GM23248 (cell line): ENCODE measurements at places on chromosomes 7 and 10. TPM values are rescaled to one million over a fixed set of nuclear protein-coding genes. Genes with fewer than 3 reads are reported as not detected.

DNA sequence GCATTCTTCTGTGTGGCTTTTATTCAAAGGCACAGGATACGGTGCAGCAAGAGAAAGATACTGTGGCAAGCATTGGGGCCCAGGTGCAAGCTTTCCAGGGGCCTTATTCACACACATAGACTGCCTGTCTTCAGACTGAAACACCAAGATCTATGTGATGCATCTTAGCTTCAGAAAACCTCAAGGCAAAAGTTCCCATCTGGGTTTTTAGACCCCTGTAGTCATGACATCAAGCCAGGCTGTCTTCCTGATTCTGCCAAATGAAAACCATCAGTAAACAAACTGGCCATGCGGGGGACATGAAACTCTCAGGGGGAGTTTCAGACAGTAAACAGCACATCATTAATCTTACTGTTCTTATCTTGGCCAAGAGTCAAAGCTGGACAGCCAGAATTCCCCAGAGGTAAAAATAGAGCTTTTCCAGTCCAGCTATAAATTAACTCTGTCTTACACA lies 9.8 kb downstream of the AGBL3 start:
- no peaks in the 10 kb centered on the region for H3K36me3 ChIP-seq
- H3K27me3 ChIP-seq: no peaks in the 10 kb centered on the region
- no peak overlapping the region for H3K4me3 ChIP-seq
- H3K27ac ChIP-seq: no peak overlapping the region

DNA sequence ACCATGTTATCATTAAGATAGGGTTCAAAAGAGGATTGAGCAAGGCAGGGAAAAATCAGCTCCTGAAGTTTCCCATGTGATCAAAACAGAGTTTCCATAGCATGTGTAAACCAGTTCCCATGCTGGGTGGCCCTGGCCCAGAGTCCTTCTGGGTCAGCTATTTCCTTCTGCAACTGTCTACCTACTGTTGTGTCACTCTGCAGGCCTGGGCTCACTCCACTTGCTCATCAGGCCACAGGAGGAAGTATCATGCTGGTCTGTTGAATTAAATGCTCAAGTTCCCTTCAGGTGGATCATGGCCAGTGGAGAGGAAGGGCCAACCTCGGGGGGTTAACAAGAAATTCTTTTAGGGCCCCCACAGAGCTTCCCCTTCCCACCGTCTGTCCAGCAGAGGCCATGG lies 104.7 kb downstream of the GFRA1 start:
- H3K27ac ChIP-seq: no peak overlapping the region
- H3K4me3 ChIP-seq: no peak overlapping the region
- no peaks in the 10 kb centered on the region for H3K36me3 ChIP-seq
- DNase-seq: no peak
- no peaks in the 10 kb centered on the region for H3K27me3 ChIP-seq

- peaks cover 50% of the 10 kb centered on the region for H3K27me3 ChIP-seq
- DNase-seq: peak; percentile 38
- H3K36me3 ChIP-seq: no peaks in the 10 kb centered on the region
- H3K27ac ChIP-seq: no peak overlapping the region
These were observed 1.3 kb upstream of the GFRA1 start for GRCh38 chr10:116274064-116274904.

DNA sequence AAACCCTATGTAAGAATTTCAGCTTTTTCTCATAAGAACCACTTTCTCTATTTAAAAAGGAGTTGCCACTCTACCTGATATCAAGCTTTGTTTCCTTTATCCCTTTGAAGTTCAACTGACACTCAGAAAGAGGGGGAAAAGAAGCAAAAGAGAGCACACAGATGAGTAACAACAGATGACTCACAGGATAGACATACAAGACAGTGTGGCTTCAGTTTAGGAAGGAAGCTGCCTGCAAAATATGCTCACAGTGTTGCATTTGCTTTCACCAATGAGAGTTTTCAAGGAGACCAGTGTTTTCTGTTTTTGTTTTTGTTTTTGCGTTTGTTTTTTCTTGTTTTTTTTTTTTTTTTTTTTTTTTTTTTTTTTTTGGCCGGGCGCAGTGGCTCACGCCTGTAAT lies 1181.6 kb downstream of the DNAJB9 start:
- H3K27ac ChIP-seq: no peak overlapping the region
- H3K36me3 ChIP-seq: no peaks in the 10 kb centered on the region
- DNase-seq: peak; percentile 25
- no peaks in the 10 kb centered on the region for H3K27me3 ChIP-seq

GRCh38 chr10:14588084-14588937 lies 186.4 kb downstream of the FAM107B start:
- H3K27ac ChIP-seq: peak overlapping the region; percentile 90
- H3K36me3 ChIP-seq: no peaks in the 10 kb centered on the region
- H3K27me3 ChIP-seq: no peaks in the 10 kb centered on the region
- peak; percentile 98 for DNase-seq
- H3K4me1 ChIP-seq: peaks cover 22% of the 10 kb centered on the region

DNA sequence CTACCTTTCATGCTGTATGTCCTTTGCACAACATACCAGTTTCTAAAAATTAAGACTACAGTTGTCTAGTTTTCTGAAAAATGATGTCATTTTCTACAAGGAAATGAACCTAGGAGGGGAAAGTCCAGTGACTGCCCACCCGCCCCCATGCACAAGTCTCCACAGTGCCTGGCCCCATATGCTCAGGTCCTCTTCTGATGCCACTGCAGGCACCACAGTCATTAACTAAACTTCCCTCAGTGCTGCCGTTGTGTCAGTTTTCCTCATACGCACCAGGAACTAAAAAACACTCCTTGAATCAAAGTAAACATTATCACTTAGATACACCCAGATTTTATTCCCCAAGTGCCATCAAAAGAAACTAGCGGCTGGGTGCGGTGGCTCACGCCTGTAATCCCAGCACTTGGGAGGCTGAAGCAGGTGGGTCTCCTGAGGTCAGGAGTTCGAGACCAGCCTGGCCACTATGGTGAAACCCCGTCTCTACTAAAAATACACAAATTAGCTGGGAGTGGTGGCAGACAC lies 6.9 kb upstream of the TNS3 start:
- no peak overlapping the region for H3K27ac ChIP-seq
- no peaks in the 10 kb centered on the region for H3K27me3 ChIP-seq
- no peak for DNase-seq
- H3K36me3 ChIP-seq: no peaks in the 10 kb centered on the region

GRCh38 chr10:98154076-98154475 lies 19.6 kb downstream of the R3HCC1L start:
- H3K36me3 ChIP-seq: peaks cover 5% of the 10 kb centered on the region
- H3K4me1 ChIP-seq: peaks cover 5% of the 10 kb centered on the region
- H3K4me3 ChIP-seq: no peak overlapping the region
- peak; percentile 50 for DNase-seq
- H3K27ac ChIP-seq: peak overlapping the region; percentile 49

Gene KAT6B
- total RNA-seq: 7.7 and 15.0 TPM in 2 replicates

- no peak overlapping the region for H3K27ac ChIP-seq
- no peaks in the 10 kb centered on the region for H3K36me3 ChIP-seq
- no peak overlapping the region for H3K4me3 ChIP-seq
These were observed 130.2 kb upstream of the CNTNAP2 start for GRCh38 chr7:145986248-145986874.

- H3K36me3 ChIP-seq: no peaks in the 10 kb centered on the region
- H3K4me3 ChIP-seq: no peak overlapping the region
- no peaks in the 10 kb centered on the region for H3K27me3 ChIP-seq
- H3K27ac ChIP-seq: no peak overlapping the region
These were observed 265.2 kb upstream of the CSTF2T start for GRCh38 chr10:51964630-51965029.

DNA sequence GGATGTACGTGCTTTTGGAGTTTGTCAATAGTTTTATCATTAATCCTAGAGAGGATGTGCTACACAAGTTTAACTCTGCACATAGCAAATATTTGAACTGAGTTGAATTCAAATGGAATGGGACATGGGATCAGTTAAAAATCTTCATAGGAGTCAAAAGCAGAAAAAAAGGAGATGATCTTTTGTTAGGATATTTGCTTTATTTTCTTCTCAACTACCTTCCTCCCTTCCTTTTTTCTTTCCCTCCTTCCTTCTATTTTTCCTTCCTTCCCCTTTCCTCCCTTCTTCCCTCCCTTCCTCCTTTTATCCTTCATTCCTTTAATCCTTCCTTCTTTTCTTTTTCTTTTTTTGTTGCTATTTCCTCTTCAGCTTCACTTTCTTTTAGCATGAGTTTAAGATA lies 6.6 kb downstream of the PTPRZ1 start:
- no peak overlapping the region for H3K27ac ChIP-seq
- no peak overlapping the region for H3K4me3 ChIP-seq

DNA sequence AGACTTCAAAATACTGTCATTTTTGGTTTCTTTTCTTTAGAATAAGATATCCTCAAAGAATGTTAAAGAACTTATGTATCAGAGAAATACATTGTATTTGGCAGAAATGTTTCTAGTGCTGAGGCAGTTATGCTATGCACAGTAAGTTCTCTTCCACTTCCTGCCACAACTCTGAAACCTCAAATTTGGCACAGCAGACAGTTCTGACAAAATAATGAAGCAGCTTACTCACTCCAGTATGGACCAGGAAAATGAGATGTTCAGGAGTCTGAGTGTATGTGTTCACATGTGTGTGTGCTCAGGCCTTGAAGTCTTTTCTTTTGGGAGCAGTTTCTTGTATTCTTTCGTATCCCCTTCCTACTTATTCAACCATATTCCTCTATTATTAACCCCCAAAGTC lies 197.0 kb upstream of the AGK start:
- no peak overlapping the region for H3K27ac ChIP-seq
- H3K36me3 ChIP-seq: no peaks in the 10 kb centered on the region
- no peaks in the 10 kb centered on the region for H3K27me3 ChIP-seq
- DNase-seq: peak; percentile 45
- no peaks in the 10 kb centered on the region for H3K4me1 ChIP-seq
- H3K4me3 ChIP-seq: no peak overlapping the region

Gene ADAM8
- 0.25 and 0.76 TPM in 2 replicates for total RNA-seq

Gene RBP3
- not detected in 2 replicates for total RNA-seq

- H3K4me3 ChIP-seq: peak overlapping the region; percentile 30; the same call in 1 of the 2 replicates
- H3K27ac ChIP-seq: peak overlapping the region; percentile 59
These were observed 40.3 kb upstream of the CELF2 start for GRCh38 chr10:10977226-10977956.

DNA sequence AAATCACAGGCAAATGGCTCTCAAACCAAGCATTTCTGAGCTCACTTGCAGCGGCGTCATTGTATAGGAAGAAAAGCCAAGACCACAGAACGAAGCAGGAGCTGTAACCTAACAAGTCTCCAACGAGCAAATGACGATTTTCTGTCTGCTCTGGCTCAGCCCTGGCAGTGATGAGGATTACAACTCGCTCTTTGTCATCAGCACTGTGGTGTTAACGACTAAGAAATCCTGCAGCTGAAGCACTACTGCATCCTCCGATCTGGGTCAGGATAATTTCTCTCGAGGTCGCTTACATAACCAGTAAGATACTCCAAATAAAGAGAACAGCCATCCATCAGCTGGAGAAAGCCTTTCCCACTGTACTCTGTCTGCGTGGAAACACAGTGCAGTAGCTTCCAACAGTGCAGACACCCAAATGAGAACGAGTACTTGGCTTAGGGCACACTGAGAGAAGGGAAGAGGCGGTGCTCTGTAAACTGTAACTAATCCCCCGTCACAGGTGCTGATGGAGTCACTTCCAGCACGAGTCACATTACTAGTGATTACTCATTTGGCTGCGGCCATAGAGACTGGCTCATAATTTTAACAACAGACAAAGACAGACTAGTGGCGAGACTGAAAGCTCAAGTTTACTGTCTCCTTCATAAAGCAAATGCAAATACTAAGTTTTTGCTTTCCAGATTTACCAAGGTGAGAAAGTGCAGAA lies 135.8 kb downstream of the NRBF2 start:
- H3K4me1 ChIP-seq: peaks cover 21% of the 10 kb centered on the region
- peak overlapping the region; percentile 99 for H3K27ac ChIP-seq
- peak; percentile 98 for DNase-seq
- H3K4me3 ChIP-seq: peak overlapping the region; percentile 96
- no peaks in the 10 kb centered on the region for H3K36me3 ChIP-seq
- no peaks in the 10 kb centered on the region for H3K27me3 ChIP-seq

DNA sequence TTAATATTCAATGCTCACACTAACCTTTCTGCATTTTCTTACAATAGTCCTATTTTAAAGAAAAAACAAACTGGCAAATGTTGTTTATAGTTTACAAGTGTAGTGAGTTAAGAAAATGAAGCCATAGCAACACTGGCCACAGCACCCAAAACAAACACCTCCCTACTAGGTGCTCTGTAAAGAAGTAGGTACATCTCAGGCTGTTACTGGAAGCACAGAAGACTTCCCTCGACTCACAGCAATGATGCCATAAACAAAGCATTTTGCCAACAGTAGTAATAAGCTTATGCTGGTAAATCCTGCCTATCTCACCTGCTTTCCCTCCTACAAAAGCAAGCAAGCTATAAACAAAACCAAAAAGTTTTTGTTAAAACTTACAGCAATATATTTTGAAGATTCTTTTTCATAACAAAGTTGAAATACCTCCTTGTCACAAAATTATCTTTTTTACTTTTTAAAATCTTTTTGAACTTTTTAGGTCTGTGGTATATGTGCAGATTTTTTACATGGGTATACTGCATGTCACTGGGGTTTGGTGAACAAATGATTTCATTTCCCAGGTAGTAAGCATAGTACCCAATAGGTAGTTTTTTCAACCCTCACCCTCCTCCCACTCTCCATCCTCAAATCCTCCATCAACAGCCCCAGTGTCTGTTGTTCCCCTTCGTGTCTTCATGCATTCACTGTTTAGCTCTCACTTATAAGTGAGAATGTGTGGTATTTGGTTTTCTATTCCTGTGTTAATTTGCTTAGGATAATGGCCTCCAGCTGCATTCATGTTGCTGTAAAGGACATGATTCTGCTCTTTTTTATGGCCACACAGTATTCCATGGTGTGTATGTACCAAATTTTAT lies 28.4 kb downstream of the COA1 start:
- H3K27me3 ChIP-seq: no peaks in the 10 kb centered on the region
- DNase-seq: peak; percentile 53
- H3K4me1 ChIP-seq: peaks cover 47% of the 10 kb centered on the region

Gene GRM3
- not detected in 2 replicates for total RNA-seq

- no peak overlapping the region for H3K4me3 ChIP-seq
- no peaks in the 10 kb centered on the region for H3K4me1 ChIP-seq
- H3K27ac ChIP-seq: no peak overlapping the region
- no peaks in the 10 kb centered on the region for H3K36me3 ChIP-seq
These were observed 52.9 kb downstream of the BAMBI start for GRCh38 chr10:28730031-28730778.

DNA sequence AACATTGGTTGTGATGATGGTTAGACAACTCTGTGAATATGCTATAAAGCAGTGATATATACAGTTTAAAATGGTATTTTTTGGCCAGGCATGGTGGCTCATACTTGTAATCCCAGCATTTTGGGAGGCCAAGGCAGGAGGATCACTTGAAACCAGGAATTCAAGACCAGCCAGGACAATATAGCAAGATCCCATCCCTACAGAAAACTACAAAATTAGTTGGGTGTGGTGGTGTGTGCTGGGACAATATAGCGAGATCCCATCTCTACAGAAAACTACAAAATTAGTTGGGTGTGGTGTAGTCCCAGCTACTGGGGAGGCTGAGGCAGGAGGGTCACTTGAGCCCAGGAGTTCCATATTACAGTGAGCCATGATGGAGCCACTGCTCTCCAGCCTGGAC lies 27.5 kb upstream of the MSMB start:
- no peaks in the 10 kb centered on the region for H3K4me1 ChIP-seq
- H3K36me3 ChIP-seq: no peaks in the 10 kb centered on the region
- H3K27ac ChIP-seq: no peak overlapping the region
- H3K4me3 ChIP-seq: no peak overlapping the region
- no peaks in the 10 kb centered on the region; the same call in 1 of the 2 replicates for H3K27me3 ChIP-seq

Gene C10orf62
- not detected in 2 replicates for total RNA-seq

Gene CYP2C9
- total RNA-seq: not detected in 2 replicates
